ENCODE measurements at places on chromosomes 3 and 15.

GRCh38 chr15:69587723-69588426, 135.3 kb downstream of the RPLP1 start:
- no peak for DNase-seq

GRCh38 chr3:185207931-185208746, 45.7 kb downstream of the EHHADH start:
- DNase-seq: no peak

GRCh38 chr15:61081027-61081322, 148.1 kb downstream of the RORA start:
- DNase-seq: no peak

DNA sequence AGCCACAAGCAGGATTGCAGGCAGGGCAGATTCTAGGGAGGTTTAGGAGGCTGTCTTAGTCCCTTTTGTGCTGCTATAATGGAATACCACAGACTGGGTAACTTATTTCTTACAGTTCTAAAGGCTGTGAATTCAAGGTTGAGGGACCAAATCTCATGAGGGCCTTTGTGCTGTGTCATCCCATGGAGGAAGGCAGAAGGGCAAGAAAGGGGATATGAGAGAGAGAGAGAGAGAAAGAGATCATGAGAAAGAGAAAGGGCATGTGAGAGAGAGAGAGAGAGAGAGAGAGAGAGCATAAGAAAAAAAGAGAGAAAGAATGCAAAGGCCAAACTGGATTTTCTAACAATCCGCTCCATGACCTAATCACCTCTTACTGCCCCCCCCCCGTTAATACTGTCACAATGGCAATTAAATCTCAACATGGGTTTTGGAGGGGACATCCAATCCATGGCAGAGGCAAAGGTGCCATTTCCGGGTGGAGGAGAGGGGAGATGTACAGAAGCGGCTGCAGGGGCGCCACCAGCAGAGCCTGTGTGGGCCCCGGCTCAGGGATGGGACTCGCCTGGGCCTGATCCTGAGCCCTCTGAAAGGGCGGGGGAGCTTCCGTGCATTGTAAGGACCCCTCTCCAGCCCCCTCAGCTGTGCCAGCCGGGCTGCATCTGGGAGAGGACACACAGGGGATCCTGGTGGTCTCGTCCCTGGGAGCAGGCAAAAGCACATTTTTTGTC, 20.5 kb downstream of the MRPS11 start:
- DNase-seq: no peak

- DNase-seq: no peak
These were observed 38.2 kb downstream of the TPM1 start for GRCh38 chr15:63080634-63081250.

DNA sequence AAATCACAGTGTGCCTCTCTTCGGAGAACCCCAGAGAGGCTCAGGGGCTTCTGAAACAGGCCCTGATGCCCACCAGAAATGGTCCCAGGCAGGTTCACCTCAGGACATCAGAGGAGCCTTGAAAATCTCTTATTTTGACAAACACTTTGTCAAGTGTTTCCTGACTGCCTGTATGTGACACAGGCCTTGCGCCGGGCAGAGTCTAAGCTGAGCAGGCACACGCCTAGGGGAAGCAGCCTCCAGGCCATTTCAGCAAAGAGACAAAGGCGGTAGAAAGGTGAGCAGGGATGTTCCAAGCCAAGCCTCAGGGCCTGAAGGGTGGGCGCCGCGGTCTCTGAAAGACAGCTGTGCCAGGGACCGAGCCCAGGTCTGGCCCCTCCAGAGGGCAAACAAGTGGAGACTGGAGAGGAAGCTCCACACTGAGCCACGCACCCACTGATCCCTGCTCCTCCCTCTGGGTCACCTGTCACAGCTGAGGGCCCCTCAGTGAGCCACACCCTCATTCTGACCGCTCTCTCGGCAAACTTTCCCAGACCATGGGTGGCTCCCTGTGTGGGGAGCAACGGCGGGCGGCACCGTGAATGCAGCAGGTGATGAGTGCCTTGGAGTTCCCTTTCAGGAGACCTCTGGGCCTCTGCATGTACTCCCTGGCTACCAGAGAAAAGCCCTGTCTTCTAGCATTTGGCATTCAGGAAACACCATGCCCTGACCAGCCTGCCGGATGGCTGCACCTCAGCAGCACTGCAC, 136.1 kb downstream of the ADAMTS17 start:
- DNase-seq: no peak

DNA sequence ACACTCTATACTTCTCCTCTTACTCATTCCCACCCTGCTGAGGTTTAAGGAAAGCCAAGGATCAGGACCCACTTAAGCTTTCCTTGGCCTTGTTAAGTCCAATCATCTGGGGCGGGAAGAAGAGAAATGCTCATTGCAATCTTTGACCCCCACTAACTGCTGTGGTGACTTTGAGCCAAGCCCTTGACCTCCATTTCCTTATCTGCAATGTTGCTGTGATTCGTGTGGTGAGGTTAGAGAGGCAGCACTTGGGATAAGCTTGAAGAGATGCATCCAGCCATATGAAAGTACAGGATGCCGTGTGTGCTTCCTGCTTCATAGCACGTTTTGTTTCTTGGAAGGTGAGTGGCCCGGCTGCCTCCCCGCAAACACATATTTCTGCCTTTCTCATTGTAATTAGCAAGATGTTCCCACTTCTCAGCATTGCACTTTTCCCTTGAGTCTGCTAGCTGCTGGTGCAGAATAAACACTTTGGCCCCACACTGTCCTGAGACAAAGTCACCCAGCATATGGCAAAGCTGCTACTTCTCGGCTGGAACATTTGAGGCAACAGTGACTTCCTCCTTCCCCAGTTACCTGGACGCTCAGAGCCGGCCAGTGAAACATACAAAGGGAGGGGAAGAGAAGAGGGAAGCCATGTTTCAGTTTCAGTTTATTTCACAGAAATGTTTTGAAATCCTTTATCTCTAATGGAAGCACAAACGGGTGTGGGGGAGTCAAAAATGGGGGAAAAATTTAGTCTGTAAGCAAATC, 10.5 kb upstream of the NUDT16 start:
- no peak for DNase-seq

DNA sequence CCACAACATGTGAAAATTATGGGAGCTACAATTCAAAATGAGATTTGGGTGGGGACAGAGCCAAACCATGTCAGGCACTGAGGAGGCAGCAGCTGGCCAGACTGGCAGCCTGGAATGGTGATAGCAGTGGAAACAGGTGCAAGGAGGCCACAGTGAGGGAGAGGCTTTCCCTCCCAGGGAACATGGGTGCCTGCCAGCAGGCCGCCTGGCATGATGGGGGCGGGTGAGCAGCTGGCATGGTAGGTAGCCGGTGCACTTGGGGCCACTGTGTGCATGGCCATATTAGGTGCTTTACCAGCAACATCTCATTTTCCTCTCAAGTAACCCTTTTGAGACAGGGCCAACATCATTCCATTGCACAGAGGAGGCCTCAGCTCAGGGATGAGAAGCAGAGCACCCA, 18.3 kb upstream of the MRPS22 start:
- no peak for DNase-seq

DNA sequence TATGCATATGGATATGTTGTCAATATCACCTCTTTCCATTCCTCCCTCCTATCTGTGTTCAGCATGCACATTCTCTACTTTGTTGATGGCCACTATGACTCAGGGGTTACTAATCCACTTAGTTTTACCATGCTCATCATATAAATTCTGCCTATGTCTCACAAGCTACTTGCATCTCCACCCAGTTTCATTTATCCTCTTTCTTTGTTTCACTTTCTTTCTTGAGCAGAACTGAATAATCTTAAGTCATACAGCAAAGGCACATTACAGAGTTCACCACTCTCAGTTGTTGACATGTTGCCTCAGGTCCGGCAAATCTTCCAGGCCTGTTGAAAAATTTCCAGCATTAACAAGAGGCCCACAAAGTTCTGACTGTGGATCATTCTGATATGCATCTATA, 71.5 kb downstream of the SSR3 start:
- DNase-seq: no peak

GRCh38 chr15:85361323-85361722, 19.1 kb upstream of the AKAP13 start:
- DNase-seq: no peak

- no peak for DNase-seq
These were observed 30.5 kb downstream of the NEO1 start for GRCh38 chr15:73082812-73083211.

DNA sequence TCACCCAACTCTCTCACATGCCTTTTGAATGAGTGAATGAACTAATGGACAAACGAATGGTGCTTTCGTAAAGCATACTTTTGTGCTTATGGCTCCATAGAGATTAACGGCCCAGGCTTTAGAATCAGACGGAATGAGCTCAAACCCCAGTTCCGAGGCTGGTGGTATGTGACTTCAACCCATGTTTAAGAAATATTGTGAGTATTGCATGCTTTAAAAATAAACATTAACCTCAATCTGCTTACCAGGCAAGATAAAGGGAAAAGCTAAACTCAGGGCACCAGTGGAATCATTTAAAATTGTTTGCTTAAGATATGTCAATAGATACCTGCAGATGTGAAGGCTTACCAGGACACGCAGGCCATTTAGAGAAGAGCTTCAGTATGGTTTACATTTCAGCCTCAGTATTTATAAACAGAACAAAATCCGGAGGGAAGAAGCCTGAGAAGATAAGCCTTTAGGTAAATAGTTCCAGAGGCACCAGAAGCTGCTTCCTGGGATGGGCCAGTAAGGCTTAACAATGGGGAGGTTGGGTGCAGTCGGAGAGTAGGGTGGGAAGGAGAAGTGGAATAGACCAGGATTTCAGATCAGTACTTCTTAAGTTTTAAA, 186.4 kb downstream of the ADAMTS9 start:
- DNase-seq: no peak

DNA sequence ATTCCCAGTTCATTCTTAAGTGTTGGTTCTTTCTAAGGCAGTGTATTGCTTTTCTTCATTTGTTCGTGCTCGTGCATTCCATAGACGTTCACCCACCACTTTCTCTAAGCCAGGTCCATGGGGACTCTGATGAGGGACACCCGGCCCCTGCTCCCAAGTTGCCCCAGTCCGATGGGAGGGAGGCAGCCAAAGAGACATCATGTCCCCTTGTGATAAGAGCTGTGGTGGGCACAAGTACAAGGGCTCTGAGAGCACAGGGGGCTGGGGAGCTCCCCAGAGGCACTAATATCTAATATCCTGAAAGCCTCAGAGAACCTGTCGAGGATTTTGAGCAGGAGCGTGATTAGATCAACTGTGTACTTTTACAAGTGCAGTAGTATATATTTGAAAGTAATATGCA, 6.3 kb downstream of the SPSB4 start:
- no peak for DNase-seq

DNA sequence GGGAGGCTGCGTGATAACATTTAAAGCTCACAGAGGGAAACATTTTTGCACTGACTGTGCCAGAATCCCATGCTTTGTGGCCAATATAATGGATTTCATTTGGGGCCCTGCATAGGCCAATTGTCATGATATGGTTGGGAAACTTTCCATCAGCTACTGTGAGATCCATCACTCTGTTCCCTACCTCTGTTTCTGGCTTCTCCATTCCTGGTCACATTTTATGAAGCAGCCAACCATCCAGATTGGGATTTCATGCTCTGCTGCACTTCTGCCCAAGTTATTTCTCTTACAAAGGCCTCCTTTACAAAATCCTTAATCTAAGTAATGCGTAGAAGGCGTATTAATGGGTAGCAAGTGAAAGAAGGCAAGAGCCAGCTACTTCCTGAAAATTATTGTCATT, 221.1 kb downstream of the LRTM1 start:
- DNase-seq: no peak

DNA sequence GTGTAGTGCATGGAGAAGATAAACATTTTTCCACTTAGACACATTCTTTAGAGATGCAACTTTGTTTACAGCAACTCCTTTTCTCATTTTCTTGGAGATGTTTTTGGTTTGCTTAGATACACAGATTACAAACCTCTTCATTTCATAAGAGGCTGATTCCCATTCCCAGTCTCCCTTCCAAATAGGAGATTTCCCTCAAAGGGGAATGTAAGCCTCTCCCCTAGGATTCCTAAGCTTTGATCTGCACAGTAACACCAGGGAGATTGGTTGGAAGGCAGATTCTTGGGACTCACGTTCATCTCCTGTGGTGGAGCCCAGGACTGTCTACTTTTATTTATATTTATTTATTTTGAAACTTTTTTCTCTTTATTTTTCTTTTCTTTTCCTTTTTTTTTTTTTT, 63.2 kb downstream of the MCTP2 start:
- no peak for DNase-seq

- DNase-seq: no peak
These were observed 333.9 kb downstream of the PTPRG start for GRCh38 chr3:61894988-61895935.

DNA sequence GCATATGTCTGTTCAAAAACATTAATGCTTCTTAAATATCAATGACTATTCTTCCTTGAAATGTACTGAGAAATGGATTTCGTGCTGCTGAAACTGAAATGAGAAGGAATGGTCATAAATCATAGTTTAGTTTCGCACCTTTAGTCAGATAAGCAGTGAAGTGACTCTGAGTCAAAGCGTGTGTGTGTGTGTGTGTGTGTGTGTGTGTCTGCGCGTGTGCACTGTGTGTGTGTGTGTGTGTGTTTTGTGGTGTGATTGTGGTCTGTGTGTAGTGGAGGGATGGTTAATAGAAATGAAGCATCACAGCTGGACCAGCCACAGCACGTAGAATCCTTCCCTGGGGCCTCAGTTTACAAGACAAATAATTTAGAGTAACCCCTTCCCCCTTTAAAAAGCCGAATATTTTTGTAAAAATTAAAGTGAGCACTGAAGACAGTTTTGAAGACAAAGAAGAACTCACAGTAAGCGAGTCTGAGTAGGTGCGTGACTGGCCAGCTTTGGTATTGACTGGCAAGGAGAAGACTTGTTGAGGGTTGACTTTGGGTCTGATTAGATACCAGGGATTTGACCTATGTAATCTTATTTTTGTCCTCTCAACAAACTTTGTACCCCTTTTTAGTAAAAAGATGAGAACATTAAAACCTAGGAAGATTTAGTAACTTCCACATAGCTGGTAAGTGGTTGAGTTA, 202.0 kb upstream of the IL12A start:
- DNase-seq: no peak

DNA sequence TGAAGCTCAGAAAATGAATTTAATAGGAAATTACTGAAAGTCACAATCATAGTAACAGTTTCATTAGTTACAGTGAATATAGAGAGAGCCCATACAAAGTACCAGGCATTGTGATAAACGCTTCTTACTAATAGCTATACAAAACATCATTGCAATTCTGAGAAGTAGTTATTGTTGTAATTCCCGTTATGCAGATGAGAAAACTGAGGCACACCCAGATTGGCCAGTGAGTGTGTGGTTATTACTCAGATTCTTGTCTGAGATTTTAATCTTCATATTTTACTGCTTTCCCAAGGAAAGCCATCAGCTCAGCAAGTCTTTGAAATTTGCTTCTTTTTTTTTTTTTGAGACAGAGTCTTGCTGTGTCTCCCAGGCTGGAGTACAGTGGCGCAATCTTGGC, 14.3 kb downstream of the FLNB start:
- DNase-seq: peak; percentile 67

DNA sequence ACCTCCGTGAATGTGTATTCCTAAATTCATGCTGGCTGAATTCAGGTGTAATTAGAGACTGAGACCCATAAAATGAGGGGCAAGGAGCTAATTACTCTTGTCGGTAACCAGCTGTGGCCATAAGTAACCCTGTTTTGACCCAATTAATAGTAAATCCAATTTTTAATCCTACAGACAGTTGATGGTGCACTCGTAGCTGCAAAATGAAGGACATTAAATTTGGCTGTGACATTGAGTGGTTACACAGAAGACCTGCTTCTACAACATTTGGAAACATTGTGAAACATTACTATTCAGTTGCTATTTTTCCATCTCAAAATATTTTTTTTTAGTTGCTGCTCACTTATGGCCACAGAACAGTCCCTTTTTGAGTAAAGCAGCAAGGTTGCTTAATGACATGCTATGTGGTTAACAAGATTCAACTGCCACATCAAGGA, 33.0 kb downstream of the MBNL1 start:
- no peak for DNase-seq

All from T-helper 1 cell (primary cell).